Vagina (tissue), 2 donors: ENCODE measurements at places on chromosomes 3 and 15. TPM values are rescaled to one million over a fixed set of nuclear protein-coding genes. Genes with fewer than 3 reads are reported as not detected.
A peak's percentile ranks its signal among the peaks of the same experiment; 100 is the strongest.

The TRH gene
- total RNA-seq = 1.2 TPM

DNA sequence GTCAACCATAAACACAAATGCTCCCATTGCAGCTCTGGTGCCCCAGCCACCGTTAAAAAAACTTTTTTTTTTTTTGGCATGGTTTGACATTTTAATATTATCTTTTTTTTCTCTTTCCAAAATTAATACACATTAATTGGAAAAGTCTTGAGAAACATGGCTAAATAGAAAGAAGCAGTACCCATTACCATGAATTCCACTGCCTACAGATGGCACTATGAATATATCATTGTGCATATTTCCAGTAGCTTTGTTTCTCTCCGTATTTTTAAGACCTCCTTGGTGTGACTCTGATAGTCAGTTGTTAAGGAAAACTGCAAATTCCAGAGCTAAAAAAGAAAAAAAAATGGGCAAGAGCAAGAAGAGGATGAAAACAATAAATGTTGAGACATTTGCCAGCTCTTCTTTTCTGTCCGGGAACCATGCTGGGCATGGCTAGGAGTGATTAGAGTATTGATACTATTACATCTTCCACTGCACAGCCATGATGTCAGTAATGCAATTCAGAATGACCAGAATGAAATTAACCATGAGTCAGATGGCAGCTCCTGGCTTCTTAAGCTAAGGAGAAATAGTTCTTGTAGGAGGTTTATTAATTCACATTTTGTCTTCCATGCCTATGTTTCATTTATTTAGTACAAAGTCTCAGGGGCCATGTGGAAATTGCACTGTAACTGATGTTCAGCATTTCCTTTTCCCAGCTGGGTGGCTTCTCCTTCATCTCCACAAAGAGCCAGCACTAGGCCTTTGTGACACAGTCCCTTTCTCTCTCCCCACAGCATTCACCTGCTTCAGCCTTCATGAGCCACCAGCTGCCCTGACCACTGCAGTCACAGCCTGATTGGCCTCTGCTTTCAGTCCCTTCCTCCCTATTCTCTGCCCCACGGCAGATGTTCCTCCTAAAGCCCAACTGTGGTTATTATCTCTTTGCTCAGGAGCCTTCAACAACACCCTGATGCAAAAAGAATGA lies 31.8 kb downstream of the SLC7A14 start:
- no peak for DNase-seq

- DNase-seq = peak; percentile 6
Observed at GRCh38 chr3:107973152-107973551, 117.7 kb downstream of the CD47 start.

GRCh38 chr3:127799476-127800222 lies 22.7 kb downstream of the MGLL start:
- no peak for DNase-seq

DNA sequence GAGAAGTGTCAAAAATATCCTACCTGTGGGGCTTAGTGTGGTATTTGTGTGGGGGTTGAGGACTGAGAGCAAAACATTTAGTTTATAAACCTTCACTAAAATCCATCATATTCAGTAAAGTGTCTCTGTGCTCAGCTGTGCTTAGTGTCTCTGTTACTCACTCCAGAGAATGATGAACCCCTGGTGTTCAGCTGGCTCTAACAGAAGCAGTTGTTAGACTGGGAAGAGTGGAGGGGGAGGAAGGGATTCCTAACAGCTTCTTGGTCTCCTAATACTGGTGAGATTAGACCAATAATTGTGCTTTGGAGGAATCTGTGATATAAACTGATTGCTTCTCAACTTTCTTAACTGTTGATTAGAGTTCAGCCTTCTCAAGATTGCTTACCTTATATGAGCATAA lies 1123.5 kb downstream of the ROBO2 start:
- DNase-seq = no peak
